ENCODE measurements at places on chromosomes 2 and 18. TPM values are rescaled to one million over a fixed set of nuclear protein-coding genes. Genes with fewer than 3 reads are reported as not detected.

RUFY4 gene
- 0.10 TPM for total RNA-seq

GPBAR1 gene
- 0.39 TPM for total RNA-seq

GRCh38 chr18:55996717-55997116, 408.7 kb upstream of the TCF4 start:
- DNase-seq: no peak

SCYGR4 gene
- 0.89 TPM for total RNA-seq

POTEC gene
- not detected for total RNA-seq

OTOS gene
- not detected for total RNA-seq

DNA sequence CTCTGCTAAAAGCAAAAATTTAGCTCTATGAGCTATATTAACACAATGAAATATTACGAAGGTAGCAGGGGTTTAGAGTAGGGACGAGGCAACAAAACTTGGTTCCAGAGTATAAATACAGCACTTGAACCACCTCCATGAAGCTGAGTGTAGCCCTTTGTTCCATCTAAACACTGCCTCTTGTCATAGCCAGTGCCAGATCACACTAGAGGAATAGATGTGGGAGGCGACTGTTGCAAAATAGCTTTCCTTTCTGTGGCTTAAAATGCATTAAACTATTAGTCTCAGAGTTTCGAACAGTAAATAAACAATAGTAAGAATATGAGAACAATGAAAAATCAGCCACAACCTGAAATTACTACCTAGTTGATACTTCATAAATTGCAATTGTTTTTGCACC, 29.8 kb downstream of the PIEZO2 start:
- no peak for DNase-seq

DNA sequence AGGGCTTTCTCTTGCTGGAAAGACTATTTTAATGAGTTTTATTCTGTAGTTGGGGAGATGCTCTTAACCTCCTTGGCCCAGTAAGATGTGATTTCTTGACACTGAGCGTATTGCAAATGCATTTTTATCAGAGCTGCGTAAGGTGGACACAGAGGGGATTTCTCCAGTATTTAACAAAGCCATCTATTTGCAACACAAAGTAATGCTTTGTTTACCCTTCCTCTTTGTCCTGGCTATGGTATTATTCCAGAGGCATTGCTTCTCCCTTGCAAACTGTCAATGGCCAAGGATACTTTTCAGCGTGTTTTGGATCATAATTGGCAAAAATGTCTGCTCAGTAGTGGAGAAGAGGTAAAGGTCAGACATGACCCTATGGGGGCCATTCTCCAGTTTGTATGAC, 90.8 kb upstream of the PIK3C3 start:
- no peak for DNase-seq

CPO gene
- total RNA-seq: 0.89 TPM

GRCh38 chr2:67997903-67998302, 64.9 kb downstream of the C1D start:
- DNase-seq: no peak

- DNase-seq: no peak
Measured at GRCh38 chr2:106115250-106115649, 78.9 kb downstream of the UXS1 start.

DNA sequence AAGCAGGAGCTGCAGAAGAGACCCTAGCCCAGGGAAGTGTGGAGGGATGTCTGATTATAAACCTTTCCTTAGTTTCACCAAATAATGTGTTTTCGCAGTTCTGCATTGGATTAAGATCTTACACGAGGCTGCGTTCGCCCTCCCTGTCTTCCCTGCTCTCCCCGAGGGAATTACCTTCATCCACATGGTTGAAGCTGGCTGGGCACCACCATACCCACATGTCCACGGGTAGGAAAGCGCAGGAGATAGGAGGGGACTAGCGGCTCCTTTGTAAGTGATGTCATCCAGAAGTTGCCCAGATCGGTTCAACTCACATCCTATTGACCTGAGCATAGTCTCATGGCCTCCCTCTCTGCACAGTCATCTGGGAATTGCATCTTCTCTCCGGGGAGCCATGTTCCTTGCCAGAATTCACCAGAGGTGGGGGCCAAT, 1.1 kb downstream of the TTL start:
- no peak for DNase-seq

ANKRD30B gene
- 0.20 TPM for total RNA-seq

DNA sequence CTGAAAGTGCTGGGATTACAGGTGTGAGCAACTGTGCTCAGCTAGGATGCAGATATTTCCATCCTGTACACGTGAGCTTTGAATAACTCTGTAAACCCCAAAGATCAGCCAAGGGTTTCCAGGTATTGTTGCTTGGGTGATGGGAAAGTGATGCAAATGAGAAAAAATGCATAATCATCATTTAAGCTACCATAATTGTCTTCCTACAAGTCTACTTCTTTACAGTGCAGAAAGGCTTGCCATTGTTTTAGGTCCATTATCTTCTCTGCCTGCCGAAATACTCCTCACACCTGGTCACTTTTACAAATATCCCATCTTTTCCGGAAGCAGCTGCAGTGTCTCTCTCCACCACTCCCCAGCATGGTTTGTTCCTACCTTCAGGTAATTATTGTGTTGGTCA, 259.8 kb upstream of the CCDC68 start:
- no peak for DNase-seq

GRCh38 chr2:23381084-23381483, 3.9 kb upstream of the KLHL29 start:
- DNase-seq: no peak

DNA sequence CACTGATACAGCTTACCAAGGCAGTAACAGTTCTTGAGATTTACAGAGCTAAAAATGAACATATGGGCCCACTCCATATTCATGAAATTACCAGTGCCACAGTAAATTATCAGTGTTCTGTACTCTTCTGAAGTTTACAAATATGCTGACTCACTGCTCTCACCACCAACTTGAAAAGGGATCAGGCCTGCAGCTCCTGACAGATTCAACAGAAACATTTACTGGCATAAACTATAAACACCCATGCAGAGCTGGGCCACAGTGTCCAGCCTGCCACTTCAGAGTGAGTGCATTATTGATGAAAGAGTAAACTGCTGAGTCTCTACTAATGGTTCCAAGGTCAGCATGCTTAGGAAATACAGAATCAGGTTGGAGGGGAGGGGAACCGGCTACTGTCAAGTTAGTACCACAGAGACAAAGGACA, 83.1 kb downstream of the FARSB start:
- DNase-seq: no peak

DLGAP1 gene
- 5.3 TPM for total RNA-seq

DNA sequence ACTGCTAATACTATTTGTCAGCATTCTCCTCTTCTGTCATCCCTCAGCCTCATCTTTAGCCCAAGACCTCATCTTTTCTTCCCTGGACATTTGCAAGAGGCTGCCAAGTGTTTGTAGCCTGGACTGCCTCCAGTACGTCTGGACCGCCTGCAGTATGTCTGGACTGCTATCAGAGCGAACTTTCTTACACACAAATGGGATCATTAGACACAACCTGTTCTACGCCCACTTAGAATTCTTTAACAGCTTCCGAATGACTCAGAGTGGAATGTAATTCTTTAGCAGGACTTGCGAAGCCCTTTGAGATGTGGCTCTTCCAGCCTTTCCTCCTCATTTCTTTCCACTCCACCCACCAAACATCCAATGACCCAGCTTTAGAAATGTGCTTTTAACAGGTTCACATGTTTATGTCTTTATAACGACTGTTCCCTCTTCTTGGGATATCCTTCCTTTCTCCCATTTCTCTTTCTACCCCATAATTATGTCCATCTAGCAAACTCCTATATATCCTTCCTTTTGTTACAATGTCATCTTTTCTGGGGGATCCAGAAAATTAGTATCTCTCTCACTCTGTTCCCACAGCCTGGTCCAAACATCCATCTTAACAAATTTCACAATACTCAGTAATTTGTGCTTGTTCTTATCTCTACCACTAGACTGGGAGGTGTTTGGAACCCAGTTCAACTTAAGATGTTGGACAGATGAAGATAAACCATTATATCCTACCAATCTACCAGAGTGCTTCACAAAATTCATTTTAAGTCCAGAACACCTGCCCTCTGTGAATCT, 171.3 kb upstream of the PGAP1 start:
- peak; percentile 48 for DNase-seq

GRCh38 chr2:120793682-120794403, 58.2 kb downstream of the GLI2 start:
- no peak for DNase-seq

- peak; percentile 42 for DNase-seq
Measured at GRCh38 chr18:67519592-67519991, 3.1 kb upstream of the DSEL start.

- no peak for DNase-seq
Measured at GRCh38 chr2:71945603-71945959, 202.1 kb downstream of the CYP26B1 start.

DNA sequence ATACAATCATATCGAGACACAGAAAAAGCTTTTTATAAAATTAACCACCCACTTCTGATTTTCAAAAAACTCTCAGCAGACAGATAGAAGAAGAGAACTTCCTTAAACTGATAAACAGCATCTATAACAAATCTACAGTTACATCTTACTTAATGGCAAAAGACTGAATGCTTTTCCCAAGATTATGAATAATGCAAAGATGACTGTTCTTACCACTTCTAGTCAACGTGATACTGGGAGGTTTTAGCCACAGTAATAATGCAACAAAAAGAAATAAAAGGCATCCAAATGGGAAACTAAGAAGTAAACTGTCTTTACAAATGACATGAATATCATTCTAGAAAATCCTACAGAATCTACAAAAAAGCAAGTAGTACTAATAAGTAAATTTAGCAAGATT, 58.0 kb upstream of the TMEM247 start:
- no peak for DNase-seq

DNA sequence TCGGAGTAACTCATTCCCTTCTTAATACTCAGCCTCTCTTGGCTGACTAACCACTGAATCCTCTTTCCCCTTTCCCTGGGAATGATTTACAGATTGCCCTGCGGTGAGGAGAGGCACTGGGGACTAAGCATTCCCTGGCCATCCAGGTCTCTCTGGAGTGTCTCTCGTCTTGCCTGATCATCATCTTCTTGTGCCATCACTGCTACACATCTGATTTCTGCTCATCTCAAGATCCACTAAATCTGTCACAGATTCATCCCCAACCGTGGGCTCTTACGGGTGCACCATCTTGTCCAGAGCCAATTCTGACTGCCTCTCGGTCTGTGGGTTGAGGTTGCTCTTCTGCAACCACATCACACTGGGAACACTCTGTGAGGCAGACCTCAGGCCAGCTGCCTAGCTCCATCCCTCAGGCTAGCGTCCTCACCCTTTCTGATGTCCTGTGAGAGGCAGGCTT, 12.0 kb downstream of the SFTPB start:
- no peak for DNase-seq

TXNDC2 gene
- total RNA-seq: not detected

DNA sequence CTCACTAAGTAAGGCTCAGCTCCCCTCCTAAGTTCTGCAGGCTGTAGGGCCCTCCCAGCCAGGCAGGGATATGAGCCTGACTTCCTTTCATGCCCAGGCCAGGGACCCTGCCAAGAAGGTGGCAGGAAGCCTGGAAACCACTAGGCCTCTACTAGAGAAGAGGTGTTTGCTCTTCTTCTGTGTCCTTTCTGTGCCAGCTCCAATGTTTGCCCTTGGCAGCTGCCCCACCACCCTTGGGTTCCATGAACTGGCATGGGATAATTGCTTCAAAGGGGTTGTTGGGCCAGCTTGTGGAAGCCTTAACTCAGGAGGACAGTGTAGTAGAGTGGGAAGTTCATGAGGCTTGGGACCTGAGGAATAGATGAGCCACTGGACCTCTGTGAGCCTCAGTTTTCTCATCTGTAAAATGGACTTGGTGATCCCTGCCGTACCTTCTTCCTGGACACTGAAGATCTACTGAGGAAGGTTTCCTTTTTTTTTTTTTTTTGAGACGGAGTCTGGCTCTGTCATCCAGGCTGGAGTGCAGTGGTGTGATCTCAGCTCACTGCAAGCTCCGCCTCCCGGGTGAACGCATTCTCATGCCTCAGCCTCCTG, 3.9 kb downstream of the SLC35F6 start:
- no peak for DNase-seq

DNA sequence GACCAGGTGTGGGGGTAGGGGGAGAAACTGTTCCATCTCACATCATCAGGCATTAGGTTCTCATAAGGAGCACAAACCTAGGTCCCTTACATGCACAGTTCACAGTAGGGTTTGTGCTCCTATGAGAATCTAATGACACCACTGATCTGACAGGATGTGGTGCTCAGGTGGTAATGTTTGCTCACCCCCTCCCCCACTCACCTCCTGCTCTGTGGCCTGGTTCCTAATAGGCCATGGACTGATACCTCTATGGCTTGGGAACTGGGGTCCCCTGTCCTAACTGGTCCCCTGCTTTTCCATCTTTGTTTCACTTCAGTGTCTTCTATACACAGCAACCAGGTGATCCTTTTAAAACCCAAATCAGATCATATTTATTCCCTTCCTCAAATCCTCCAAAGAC, 267.8 kb downstream of the TNS1 start:
- no peak for DNase-seq

- DNase-seq: no peak
Measured at GRCh38 chr2:2244508-2244907, 86.6 kb downstream of the MYT1L start.

DNA sequence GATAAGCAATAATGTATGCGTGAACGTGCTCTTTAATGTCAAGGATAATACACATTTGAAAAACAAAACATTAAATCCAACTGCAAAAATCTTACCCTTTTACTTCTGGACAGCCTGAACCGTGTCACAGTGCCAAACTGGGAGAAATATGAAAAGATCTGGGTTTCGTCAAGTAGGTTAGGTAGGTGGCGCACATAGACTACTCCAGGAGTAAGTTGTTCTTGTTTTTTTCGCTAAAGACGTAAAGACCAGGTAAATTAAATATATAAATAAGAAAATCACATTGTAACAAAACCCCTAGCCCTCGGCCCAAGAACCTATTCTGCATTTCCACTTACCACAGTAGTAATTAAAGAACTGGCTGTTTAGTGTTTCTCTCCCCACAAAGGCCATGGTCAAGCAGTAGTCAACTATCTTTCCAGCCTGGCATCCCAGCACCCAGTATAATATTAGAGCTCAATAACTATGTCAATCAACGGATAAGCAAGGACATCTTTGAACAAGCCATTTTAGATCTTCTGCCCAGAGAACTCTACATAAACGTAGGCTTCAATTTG, 1.1 kb downstream of the NIFK start:
- no peak for DNase-seq

TMEM17 gene
- total RNA-seq: 3.3 TPM

GRCh38 chr2:65548064-65548463, 115.7 kb upstream of the SPRED2 start:
- DNase-seq: no peak

- DNase-seq: peak; percentile 97
Measured at GRCh38 chr2:45009303-45009927, at the start of gene SIX2. SIX2 (minus strand) TSS chr2:45009452; CDS start chr2:45009110, 342 bp downstream.

DNA sequence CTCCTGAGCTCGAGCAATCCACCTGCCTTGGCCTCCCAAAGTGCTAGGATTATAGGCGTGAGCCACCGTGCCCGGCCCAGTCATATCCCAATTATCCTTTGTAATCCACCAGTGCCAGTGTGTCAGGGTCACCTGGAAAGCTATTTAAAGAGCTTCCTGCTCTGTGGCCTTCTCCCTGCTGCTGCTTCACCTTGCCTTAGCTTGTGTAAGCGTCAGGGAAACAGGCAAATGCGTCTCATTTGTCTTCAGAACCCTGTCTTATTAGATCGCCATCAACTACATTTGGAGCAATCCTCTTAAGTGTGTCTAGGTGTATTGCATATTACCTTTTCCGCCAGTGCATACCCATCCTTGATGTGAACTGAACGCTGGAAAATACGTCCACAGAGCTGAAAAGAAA, 10.2 kb downstream of the KIF5C start:
- no peak for DNase-seq

- no peak for DNase-seq
Measured at GRCh38 chr2:15311926-15312325, 249.2 kb downstream of the NBAS start.

DAW1 gene
- total RNA-seq: not detected

RAB6C gene
- not detected for total RNA-seq

CCBE1 gene
- total RNA-seq: 9.3 TPM

UBE2E3 gene
- total RNA-seq: 64.8 TPM

Measured in skin of body (tissue), 3 donors.